ENCODE measurements at places on chromosomes 12 and 14. TPM values are rescaled to one million over a fixed set of nuclear protein-coding genes. Genes with fewer than 3 reads are reported as not detected.

Gene MYO1H
- not detected for total RNA-seq

DNA sequence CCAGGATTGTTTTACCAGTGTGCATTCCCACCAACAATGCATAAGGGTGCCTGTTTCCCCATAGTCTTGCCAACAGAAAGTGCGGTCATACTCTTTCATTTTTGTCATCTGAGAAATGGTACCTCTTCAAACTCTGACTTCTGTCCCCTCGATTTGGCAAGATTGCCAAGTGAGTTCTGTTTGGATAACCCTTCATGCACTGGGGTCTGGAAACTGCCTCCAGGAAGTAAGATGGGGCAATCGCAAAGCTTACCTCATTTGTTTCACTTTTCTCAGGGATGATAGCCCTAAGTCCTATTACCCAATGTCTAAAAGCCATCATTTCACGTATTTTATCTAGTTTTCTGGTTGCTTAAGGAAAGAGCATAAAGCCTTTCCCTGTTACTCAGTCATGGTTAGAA lies 28.6 kb upstream of the NR1H4 start:
- no peak for DNase-seq

- DNase-seq, result no peak
Observed at GRCh38 chr12:48077111-48077510, 28.8 kb downstream of the SENP1 start.

Gene CGRRF1
- 31.3 TPM for total RNA-seq

DNA sequence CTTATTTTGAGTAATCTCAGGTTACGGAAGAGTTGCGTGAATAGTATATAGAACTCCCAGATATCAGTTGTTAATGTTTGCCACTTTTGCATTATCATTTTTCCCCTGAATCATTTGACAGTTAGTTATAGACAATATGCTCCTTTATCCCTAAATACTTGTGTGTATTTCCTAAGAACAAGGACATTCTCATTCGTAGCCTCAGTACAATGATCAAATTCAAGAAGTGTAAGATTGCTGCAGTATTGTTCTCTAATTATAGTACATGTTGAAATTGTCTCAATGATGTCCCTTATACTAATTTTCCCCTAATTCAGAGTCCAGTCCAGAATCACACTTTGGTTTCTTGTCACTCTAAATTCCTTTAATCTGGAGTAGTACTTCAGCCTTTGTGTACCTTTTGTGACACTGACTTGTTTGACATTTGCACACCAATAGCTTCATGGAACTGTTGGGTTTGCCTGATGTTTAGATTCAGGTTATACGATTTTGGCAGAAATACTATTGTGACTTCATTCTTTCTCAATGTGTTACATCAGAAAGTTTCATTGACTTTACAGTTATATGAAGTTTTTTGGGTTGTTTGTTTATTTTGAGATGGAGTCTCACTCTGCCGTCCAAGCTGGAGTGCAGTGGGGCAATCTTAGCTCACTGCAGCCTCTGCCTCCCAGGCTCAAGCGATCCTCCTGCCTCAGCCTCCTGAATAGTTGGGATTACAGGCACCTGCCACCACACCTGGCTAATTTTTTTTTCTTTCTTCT lies 13.1 kb downstream of the DYNC1H1 start:
- DNase-seq, result peak; percentile 12

DNA sequence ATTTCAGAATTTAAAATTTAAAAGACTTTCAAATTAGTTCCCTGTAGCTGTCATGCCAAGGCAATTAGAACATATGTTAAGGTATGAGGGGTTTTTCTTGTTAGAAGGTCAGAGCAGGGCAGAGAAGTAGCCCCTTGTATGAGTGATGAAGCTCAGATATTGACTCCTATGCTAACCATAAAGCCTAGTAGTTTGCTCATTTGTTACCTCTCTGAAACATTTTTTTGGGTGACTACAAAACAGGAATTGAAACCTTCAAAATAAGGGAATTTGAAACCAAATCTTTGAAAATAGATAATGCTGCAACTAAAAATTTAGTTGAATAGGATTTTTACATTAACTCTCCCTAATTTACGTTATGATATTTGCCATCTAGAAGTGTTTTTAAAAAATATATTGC lies 333.5 kb downstream of the NAV3 start:
- no peak for DNase-seq

- no peak for DNase-seq
Observed at GRCh38 chr12:1994429-1995143, 9.7 kb downstream of the DCP1B start.

Gene WNT5B
- total RNA-seq, result 2.2 TPM

DNA sequence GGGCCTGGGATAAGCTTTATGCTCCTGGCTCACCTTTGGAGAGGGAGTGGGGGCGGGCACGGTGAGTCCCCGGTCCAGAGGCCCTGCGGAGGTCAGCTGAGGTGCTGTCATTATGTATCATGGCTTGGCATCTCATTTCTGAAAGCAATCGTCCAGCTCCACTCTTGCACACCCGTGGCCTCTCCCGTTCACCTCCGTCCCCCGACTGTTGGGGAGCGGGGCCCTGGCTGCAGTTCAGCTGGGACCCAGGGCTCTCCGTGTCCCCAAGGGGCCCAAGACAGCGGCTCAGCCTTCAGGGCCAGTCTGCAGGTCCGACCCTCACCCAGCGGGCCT lies 10.6 kb downstream of the BMP4 start:
- no peak for DNase-seq

DNA sequence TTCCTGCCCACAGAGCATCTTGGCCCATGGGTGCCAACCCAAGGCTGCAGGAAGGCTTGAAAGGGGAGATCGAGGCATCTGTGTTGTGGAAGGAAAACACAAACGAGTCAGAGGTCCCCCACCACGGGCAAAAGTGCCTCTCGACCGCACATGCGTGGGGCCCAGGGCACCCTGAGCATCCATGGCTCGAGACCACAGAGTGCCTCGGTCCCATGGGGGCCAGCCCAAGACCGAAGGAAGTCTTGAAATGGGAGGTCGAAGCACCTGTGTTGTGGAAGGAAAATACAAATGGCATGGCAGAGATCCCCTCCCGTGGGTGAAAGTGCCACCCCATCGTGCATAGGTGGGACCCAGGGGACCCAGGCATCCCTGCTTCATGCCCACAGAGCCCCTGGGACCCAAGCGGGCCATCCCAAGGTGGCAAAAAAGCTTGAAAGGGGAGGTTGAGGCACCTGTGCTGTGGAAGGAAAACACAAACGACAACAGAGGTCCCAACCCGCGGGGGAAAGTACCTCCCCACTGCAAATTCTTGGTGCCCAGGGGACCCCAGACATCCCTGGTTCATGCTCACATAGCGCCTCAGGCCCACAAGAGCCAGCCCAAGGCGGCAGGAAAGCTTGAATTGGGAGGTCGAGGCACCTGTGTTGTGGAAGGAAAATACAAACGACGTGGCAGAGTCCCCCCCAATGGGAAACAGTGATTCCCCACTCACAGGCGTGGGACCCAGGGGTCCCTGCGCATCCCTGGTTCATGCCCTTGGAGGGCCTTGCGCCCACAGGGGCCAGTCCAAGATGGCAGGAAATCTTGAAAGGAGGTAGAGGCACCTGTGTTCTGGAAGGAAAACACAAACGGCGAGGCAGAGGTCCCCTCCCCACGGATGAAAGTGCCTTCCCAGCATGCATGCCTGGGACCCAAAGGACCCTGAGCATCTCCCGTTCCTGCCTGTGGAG lies 373.0 kb downstream of the ALG10 start:
- no peak for DNase-seq

- DNase-seq, result no peak
Observed at GRCh38 chr14:96203116-96203515, 1.5 kb upstream of the BDKRB2 start.

Gene SLC38A4
- total RNA-seq, result not detected

DNA sequence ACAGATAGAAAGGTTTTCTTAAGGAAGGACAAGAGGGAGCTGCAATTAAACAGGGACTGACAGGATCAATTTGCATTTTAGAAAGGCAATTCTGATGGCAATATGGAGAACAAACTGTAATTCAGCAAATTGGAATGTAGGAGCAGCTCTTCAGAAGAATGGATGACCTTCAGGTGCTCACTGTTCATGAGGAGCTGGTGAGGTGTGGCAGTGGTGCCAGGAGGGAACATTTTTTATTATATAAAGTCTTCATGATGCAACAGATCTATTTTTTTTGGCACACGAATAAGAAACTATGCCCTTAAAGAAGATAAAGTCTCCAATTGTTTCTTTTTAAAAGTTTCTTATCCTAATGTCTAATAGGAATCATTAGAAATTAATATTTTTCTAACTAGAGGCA lies 151.7 kb downstream of the SLC38A4 start:
- peak; percentile 38 for DNase-seq

DNA sequence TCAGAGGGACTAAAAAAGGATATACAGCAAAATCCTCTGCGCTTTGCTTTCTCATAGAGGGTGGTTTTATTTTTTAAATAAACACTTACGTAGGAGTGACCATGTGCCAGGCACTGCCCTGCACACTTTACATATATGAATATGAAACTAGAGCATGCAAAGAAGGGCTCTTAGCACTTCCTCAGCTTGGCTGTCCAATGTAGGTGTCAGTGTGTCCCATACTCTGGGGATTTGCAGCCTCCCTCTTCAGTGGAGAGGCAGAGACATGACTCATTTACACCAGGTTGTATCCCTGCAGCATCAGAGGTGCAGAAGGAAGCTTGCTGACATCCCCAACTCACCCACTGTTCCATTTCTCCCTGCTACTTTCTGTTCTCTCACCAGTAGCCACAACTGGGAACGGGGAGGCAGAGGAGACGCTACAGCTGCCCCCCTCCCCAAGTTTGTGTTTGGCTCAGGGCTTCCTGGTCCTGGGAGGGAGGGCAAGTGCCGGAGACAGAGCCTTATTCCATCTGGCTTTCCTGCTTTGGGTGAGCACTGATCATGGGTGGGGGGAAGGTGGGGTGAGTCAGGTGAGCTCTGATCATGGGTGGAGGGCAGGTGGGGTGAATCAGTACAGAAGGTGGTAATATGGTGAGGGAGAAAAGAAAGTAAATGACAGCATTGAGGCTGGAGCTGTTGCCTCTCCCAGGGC lies 4.9 kb upstream of the KRT5 start:
- no peak for DNase-seq

GRCh38 chr14:44971459-44971858 lies 9.5 kb downstream of the TOGARAM1 start:
- no peak for DNase-seq

DNA sequence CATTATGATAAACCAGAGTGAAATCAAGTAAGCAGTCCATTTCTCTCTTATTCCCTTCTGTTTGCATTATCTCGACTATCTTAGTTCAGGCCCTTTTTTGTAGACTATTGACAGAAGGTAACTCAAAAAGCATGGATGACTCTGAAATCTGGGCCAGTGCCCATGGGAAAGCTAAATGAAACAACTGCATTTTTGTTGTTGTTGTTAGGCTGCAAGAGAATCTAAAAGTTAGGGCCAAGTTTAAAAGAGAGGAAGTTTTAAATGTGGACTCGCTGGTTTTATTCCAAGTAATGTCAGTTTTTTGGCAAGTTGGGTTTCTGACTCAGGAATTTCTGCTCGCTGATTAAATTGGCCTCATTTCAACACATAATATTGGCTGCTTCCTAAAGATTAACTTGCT lies 201.1 kb downstream of the PIK3C2G start:
- DNase-seq, result peak; percentile 82

GRCh38 chr12:46647034-46647433 lies 178.8 kb downstream of the SLC38A4 start:
- DNase-seq, result no peak

DNA sequence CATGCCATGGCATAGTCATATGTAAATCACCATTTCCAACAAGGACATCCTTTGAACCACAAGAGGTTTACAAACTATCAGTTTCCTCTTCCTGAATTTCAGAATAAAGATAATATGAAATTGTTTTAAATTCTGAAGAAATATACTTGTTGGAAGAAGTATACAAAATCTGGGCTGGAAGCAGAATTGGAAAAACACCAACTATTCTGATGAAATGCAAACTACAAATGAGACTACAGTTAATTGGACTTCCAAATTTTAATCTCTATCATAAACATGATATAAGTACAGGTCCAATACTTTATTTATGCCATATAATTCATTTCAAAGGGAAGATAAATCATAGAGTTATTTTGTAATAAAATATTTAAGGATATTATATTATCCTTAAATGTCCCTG lies 80.1 kb downstream of the NOVA1 start:
- DNase-seq, result no peak

Data from PC-3 (cell line).